Anterior cingulate cortex (tissue), 58 donors: ENCODE measurements at places on chromosomes 5 and 9.

DNA sequence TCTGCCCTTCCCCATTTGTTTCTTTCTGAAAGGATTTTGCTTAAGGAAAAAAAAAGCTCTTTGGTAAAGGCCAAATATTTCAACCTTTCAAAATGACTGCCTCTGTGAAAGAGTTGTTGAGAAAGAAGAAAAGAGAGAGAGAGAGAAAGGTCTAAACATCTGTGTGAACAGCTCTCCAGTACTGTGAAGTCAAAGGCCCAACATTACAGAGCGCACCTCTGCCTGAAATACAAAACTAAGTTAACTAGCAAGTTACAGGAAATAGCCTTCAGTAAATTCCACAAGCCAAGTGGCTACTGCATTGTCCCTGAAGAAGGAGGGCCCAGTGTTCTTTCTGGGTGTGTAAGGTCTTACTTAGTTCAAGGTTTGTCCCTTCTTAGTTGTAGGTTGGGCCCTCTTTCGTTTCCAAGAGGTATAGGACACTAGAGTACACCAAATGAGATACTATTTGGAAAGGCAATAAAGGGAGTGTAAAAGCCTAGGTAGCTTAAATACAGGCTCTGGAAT is 104.4 kb downstream of the THBS4 start:
- DNase-seq = no peak

- DNase-seq = no peak
Measured at GRCh38 chr9:37390759-37391158, 31.7 kb upstream of the GRHPR start.

DNA sequence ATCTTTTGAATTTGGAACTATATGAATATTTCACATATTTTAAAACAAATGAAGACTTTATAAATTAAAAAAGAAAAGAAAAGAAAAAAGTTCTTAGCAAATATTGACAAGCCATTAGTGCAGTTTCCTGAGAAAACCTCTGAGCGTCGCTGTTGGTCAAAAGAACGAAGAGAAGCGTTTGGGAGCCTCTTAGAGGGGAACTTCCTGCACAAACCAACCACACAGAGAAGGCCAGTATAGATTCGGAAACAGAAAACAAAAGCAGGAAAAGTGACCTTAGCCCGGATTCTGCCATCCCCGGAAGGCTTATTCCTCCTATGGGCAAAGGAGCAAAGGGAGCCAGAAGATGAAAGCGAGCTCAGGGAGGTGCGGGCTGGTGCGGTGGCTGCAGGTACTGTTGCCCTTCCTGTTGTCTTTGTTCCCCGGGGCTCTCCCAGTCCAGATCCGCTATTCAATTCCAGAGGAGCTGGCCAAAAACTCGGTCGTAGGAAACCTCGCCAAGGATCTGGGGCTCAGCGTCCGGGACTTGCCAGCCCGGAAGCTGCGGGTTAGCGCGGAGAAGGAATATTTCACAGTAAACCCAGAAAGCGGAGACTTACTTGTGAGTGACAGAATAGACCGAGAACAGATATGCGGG is at the start of gene PCDHGB2:
Gene PCDHGB2 (plus strand): TSS at position 205 of the 637 bp plus-strand sequence. CDS start 142 bp downstream, at position 347.
- DNase-seq = no peak

- no peak for DNase-seq
Measured at GRCh38 chr5:126647071-126647470, 46.3 kb downstream of the PHAX start.

DNA sequence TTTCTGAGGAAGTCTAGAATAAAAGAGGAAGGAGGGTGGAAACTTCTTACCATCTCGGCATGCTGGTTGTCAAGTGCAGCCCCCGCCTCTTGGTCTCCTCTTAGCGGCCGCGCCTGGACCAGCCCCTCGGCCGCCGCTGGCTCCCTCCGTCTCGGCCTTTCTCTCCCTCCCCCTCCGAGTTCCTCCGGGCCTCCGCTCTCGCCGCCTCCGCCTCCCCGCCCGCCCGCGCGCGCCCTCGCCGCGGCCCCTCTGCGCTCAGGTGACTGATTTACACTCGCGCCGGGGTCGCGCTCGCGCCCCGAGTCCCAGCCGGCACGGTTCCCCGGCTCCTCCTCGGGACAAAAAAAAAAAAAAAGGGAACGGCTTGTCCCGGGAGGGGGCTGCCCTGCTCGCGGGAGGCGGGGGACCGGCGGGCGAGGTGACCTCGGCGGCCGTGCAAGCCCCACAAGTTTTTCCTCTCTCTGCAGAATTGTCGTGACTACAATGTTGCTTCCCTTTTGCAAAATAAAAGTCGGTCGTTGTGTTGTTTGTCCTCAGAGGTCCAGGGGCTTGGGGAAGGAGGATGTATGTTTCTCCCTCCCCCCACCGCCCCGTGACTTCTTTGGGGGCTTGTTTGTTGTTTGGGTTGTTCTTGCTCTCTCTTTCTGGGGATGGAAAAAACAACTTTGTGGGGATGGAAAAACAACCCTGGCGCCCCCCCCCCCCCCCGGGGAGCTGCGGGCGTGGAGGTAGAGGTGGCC is at the start of gene BNC2:
Gene BNC2 (minus strand): TSS at position 75 of the 740 bp plus-strand sequence. CDS start 22 bp downstream, at position 53.
- peak; percentile 28 for DNase-seq

- no peak for DNase-seq
Measured at GRCh38 chr9:123111427-123112014, 78.1 kb downstream of the GPR21 start.

DNA sequence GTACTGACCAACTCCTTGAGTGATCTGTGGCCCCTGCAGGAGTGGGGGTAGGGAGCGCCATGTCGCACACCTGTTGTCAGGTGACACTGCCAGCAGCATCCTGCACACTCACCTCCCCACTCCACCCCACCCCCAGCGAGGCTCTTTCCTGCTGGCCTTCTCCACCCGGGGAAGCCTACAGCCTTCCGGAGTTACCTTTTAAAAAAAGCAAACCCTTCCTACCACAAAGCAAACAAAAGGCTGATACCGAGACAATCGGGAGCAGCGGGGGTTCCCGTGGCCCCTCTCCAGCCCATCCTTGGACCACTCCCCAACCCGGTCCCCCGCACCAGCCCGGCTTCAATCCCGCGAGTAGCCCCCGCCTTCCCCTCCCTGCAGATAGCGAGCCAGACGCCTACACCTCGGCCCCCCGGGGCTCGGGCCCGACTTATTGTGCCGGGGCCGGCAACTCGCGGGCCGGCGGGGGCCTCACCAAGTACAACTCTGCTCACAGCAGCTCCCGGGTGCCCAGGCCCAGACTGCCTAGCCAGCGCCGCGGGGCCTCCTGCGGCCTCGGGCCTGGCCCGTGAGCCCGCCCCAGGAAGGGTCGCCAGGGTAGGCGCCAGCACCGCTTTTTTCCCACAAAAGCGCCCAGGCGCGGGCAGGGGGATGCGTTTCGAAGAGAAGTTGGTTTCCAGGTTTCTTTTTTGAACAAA is 724 bp downstream of the MACROH2A1 start:
- no peak for DNase-seq

GRCh38 chr9:71268871-71269635 is 147.6 kb upstream of the TRPM3 start:
- no peak for DNase-seq

DNA sequence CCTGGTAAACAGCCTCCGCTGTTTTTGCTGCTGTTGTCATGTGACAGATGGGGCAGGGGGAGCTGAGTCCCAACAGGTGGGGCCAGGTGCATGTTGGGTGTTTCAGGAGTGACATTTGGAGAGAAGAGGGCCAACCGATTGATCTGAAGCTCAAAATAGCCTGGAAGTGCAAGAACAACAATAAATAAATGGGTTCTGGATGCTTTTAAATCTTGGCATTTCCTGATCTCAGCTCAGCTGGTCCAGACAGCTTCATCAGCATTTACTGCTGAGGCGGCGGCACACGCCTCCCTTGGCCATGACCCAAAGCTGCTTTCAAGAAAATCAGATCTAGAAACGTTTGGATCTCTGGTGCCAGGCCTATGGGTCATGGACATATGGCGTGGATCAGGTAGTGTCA is 70.5 kb downstream of the PPARGC1B start:
- no peak for DNase-seq

DNA sequence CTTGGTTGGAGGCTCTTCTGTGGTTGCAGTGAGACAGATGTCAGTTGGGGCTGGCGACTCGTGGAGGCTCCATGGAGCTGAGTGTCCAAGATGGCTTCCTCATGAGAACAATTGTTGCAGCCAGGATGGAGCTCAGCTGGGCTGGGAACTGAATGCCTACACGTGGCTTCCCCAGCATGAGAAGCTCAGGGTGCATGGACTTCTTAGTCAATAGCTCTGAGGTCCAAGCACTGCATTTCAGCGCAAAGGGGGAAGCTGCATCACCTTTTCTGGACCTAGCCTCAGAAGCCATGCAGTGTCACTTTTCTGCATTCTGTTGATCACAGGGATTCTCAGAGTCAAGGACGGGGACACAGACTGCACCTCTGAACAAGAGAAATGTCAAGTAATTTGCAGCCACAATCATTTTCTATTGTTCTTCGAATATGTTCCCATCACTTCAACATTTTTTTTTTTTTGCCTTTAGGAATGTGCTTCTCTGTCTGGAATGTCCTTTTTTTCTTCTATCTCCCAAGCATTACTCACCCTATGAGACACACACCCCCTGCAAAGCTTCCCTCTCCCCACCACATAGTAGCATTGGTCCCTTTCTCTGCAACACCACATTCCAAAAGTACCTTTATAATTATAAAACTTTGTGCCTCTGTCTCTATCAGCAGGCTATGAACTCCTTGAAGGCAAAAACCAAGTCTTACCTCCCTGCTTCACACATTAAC is 57.5 kb upstream of the STK32A start:
- no peak for DNase-seq
